PC-3 (cell line): ENCODE measurements at places on chromosomes 3 and 15. TPM values are rescaled to one million over a fixed set of nuclear protein-coding genes. Genes with fewer than 3 reads are reported as not detected.

Gene MME
- 1.2 and 3.1 TPM in 2 replicates for total RNA-seq

Gene RARB
- not detected in 2 replicates for total RNA-seq

- no peak overlapping the region for H3K4me3 ChIP-seq
- H3K36me3 ChIP-seq, result 0 out of 2 replicates have a peak, but pooled peaks cover 9% of the 10 kb centered on the region
- DNase-seq, result no peak
- peaks cover 10% of the 10 kb centered on the region for H3K4me1 ChIP-seq
Observed at GRCh38 chr3:17153209-17153608, 268.5 kb downstream of the PLCL2 start.

- H3K27ac ChIP-seq, result peak overlapping the region; percentile 56
- peaks cover 15% of the 10 kb centered on the region for H3K4me1 ChIP-seq
- H3K4me3 ChIP-seq, result no peak overlapping the region
- no peaks in the 10 kb centered on the region for H3K36me3 ChIP-seq
Observed at GRCh38 chr3:94413336-94414108, 350.7 kb downstream of the NSUN3 start.

GRCh38 chr3:130081351-130081881 is at the start of gene ALG1L2:
TSS of gene ALG1L2 (plus strand) at chr3:130081831. CDS start at chr3:130082017, 186 bp downstream.
- H3K4me3 ChIP-seq, result no peak within 1 kb of the TSS
- DNase-seq, result no peak
- H3K27ac ChIP-seq, result no peak within 1 kb of the TSS
- no peaks in the 10 kb centered on the region for H3K36me3 ChIP-seq
- H3K4me1 ChIP-seq, result no peaks in the 10 kb centered on the region

DNA sequence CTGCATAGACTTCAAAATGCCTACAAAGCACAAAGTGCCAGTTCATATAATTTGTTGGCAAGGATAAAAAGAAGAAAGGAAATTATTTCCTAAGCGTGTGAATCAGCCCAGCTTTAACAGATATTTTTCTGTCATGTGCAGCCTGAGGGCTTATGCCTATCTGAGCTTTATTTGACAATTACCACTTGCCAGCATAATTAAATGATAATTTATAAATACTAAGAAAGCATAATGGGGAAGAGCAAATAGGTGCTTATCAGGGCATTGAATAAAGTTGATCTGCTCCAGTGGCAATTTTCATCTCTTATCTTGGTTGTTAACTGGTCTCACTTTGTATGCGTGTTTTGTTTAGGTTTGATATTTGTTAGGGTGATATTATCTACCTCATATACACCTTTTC is 313.4 kb upstream of the DNAJC19 start:
- no peak overlapping the region for H3K4me3 ChIP-seq
- no peak for DNase-seq
- no peaks in the 10 kb centered on the region for H3K4me1 ChIP-seq
- H3K36me3 ChIP-seq, result no peaks in the 10 kb centered on the region
- H3K27me3 ChIP-seq, result peaks cover 55% of the 10 kb centered on the region
